ENCODE measurements at places on chromosomes 2 and 18. TPM values are rescaled to one million over a fixed set of nuclear protein-coding genes. Genes with fewer than 3 reads are reported as not detected.

Gene POTEJ
- total RNA-seq: 0.65 TPM

Gene ORMDL1
- total RNA-seq: 50.2 TPM

Gene TNS1
- total RNA-seq: 25.7 TPM

Gene MOGAT1
- total RNA-seq: not detected

Gene SERPINB4
- not detected for total RNA-seq
